ENCODE measurements at places on chromosomes 16 and 17.

GRCh38 chr17:53390575-53390974, 432.2 kb upstream of the KIF2B start:
- DNase-seq: no peak

- no peak for DNase-seq
These were observed 170.9 kb downstream of the RAB11FIP4 start for GRCh38 chr17:31562376-31562840.

- DNase-seq: no peak
These were observed 23.4 kb downstream of the PGS1 start for GRCh38 chr17:78401891-78402290.

DNA sequence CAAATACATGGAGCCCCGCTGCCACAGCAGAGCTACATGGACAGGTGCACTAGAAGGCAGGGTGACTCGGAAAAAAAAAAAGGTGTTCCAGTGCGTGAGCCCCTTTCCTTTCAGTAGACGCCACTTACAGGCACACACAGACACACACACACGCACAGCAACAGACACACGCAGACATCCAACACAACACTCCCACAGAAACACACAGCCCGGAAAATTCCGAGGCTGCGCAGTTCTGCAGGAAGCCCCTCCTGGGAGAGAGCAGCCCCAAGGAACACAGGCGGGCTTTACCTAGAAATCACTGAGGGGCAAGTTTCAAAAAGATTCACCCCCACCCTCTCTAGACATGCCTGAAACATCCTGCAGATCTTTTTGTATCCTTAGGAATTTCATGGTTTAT, 136.0 kb upstream of the WSB1 start:
- DNase-seq: no peak

GRCh38 chr16:11361701-11362451, 16.6 kb downstream of the RMI2 start:
- DNase-seq: no peak

- DNase-seq: no peak
These were observed 42.3 kb upstream of the MTSS2 start for GRCh38 chr16:70728150-70728549.

- no peak for DNase-seq
These were observed 144.8 kb upstream of the CCL2 start for GRCh38 chr17:34110315-34110714.

DNA sequence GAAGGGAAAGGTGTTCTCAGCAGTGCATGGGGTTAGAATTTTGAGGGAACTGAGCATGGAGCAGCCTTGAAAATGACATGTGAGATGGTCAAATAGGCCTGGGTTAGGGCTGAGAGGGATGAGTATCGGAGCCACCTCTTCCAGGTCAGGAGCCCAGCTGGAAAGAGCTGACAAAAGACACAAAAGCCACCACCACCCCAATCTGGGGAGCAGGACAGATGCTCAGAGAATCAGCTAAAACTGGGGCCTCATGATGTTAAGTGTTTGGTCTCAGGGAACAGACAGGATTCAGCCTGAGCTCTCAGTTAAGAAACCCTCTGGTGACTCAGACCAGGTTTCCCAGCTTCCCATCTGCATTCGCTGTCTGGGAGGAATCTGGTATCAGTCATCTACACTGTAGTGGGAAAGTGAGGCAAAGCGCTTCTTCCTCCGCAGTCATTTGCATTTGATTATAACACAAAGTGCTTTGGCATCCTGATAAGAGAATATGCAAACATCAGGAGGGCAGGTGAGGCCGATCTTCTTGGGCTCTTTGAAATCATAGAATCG, 2.6 kb downstream of the WNT9B start:
- no peak for DNase-seq

- no peak for DNase-seq
These were observed 75.0 kb upstream of the LHX1 start for GRCh38 chr17:36862116-36862920.

DNA sequence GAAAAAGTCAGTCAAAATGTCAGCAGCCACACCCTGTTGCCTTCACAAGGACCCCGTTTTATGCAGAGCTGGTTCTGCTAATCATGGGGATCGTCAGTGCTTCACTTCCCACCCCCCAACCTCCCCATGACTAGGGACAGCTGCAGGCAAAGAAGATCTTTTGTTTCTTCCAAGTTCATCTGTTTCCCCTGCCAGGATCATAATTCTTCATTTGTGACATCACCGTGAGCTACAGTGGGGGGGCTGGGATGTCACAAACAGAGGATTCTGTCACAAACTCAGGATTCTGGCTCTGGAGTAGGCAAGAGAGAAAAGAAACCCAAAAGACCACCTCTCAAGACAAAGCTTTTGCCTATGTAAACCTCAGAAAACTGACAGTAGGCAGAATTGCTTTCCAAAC, 24.7 kb downstream of the DNAJC7 start:
- DNase-seq: no peak
